ENCODE measurements at places on chromosomes 3 and 15. TPM values are rescaled to one million over a fixed set of nuclear protein-coding genes. Genes with fewer than 3 reads are reported as not detected.
A peak's percentile ranks its signal among the peaks of the same experiment; 100 is the strongest.

DNA sequence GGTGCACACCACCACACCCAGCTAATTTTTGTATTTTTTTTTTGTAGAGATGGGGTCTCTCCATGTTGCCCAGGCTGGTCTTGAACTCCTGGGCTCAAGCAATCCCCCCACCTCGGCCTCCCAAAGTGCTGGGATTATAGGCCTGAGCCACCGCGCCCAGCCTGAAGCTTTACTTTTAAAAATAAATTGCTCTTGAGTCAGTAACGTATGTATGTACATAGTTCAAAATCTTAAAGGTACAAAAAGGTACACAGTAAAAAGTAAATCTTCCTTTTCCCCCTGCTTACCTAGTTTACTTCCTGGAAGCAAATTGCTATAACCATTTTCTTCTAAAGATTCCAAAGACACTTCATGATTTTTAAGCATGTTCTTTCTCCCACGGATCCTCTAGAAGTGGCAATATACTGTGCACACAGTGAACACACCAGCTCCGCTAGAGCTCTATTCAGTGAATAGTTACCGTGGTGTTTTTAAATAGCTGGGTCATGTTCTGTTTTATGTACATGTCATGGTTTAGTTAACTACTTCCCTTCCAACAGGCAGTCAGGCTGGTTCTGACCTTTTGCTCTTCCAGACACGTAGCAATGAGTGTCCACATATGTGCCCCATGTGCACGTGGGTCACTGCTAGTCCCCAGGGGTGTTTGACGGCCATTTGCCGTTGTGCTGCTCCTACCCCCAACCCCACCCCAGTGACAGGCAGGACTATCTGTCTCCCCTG, 82.1 kb downstream of the EEFSEC start:
- DNase-seq = no peak

DNA sequence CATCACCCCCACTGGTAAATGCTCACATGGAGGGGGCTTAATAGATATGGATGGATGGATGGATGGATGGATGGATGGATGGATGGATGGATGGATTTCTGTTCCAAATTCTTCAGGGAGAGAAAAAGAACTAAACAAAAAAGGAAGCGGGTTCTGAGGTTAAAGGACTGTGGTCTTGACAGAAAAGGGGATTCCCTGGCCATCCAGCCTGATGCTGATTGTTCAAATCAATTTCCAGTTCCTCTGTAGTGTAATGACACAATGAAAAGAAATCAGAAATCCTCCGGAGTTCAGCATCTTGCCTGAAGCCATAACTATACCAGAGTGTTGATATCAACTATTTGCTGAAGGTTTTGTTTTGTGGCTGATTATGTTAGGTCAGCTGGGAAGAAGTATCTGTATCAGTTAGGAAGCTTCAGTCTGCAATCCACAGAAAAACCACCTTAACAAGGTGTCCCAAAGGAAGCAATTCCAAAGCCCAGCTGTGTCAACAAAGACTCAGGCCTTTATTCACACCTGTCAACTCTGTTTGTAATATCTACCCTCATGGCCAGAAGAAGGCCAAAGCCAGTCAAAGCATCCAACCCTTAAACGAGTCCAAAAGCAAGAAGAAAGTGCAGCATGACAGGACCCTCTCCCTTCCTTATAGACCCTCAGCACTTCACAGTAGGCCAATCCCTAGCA, 24.5 kb upstream of the RASA2 start:
- no peak for DNase-seq

- no peak for DNase-seq
Measured at GRCh38 chr3:148319161-148319915, 378.4 kb upstream of the AGTR1 start.

DNA sequence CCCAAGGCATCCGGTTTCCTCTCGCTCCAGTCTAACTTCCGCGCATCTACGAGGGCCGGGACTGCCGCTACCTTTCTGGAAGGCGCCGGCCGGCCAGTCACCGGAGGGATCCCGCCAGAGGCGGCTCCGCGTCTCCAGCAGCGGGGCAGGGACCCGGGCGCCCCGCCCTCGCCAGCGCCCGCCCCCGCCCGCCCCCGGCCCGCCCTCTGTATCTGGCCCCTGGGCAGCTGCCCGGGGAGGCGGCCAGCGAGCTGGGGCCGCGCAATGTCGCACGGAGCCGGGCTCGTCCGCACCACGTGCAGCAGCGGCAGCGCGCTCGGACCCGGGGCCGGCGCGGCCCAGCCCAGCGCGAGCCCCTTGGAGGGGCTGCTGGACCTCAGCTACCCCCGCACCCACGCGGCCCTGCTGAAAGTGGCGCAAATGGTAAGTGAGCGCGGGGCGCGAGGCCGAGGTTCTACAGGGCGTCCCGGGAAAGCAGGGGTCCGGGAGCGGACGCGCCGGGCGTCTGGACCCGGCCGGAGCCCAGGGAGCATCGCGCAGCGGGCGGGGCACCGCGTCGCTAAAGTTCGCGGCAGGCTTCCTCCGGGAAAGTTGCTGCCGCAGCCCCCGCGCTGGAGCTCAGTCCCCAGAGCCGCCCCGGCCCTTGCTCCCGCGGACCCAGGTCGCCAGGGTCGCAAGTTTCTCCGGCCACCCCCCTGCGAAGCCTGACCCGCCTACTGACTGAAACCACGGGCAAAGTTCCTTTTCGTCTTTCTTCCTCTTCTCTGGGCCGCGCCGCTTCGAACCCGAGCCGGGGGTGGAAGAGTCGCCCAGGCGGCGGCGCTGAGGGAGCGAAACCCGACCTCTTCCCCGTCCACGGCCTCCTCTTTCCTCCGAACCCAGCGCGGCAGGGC, at the start of gene CMTM7:
Gene CMTM7 (plus strand): TSS at position 211 of the 893 bp plus-strand sequence. CDS start 54 bp downstream, at position 265.
- no peak for DNase-seq

- DNase-seq = no peak
Measured at GRCh38 chr3:52479877-52480575, 15.1 kb upstream of the STAB1 start.

DNA sequence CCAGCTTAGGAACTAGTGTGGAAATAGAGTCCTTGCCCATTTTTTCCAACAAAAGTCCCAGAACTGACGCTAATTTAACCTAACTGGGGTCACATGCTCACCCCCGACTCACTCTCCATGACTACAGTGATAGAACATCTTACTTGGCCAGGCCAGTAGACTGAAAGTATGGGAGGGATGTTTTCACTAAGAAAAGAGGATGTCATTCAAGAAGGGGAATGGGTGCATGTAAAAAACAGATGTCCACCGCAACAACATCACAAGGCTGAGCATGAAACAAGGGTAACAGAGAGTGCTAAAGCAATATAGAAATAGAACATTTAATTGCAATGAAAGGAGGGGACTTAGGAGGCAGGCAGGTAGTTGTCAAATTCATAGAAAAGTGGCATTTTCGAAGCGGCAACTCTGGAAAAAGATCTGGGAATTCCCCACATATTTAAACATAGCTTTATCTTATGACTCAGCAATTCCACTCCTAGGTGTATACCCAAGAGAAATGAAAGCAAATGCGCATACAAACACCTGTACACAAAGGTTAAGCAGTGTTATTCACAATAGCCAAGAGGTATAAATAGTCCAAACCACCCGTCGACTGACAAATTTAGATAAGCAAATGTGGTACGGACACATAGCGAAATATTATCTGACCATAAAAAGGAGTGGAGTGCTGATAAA, 41.1 kb upstream of the UBE2E2 start:
- no peak for DNase-seq

GRCh38 chr15:58517252-58517681, 85.5 kb downstream of the LIPC start:
- DNase-seq = no peak

DNA sequence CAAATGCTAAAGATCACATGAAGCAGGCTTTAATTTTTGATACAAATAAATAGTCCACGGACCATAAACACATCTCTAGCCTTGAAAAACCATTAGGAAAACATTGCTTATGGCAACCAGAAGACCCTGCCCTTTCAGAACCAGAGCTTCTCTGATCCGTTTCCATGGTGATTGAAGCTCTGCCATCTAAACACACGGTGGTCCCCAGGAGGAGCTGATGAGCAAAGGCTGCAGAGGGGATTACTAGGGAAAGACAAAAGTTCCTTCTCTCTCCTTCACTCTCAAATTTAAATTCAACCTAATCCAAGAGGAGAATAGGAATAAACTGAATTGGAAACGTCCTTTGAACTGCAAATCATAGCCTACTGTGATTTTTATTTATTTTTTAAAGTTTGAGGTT, 122.0 kb upstream of the ATP10A start:
- DNase-seq = no peak

GRCh38 chr3:49013113-49013737, 5.2 kb downstream of the DALRD3 start:
- DNase-seq = no peak

DNA sequence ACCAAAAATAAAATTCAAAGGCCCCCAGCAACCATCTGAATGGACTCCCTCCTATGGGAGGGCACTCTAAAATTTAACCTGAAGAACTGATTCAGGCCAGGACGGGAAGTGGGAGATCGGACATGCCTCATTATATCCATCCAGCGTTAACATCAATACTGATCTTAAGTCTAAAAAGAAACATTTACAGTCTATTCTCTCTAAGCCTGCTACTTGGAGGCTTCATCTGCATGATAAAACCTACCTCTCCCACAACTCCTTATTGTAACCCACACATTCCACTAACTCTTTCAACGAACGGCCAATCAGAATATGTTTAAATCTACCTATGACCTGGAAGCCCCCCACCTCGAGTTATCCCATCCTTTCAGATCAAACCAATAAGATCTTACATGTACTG, 68.4 kb downstream of the HERC1 start:
- no peak for DNase-seq

DNA sequence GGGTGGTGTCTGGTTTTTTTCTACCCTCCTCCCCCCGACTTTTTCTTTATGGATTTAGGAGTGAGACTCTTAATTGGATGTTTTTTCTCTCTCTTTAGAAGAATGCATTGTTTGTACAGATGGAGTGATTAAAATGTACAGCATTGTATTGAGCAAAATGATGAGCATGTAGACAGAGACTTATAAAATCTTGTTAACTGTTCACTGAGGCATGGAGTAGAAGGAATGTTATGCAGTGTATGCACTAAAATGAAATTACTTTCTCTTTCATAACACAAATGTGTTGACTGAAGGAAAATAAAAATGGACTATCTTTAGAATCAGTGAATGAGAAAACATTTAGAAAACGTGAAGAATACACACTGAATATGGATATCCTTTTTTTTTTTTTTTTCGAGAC, 39.8 kb downstream of the ZFAND6 start:
- DNase-seq = no peak

- DNase-seq = no peak
Measured at GRCh38 chr3:56339671-56340070, 128.6 kb downstream of the ERC2 start.

GRCh38 chr3:31354373-31354772, 178.4 kb upstream of the STT3B start:
- no peak for DNase-seq

GRCh38 chr15:51776952-51777569, 25.7 kb downstream of the TMOD2 start:
- DNase-seq = peak; percentile 31

GRCh38 chr15:64024172-64025050, 21.9 kb downstream of the DAPK2 start:
- DNase-seq = no peak

DNA sequence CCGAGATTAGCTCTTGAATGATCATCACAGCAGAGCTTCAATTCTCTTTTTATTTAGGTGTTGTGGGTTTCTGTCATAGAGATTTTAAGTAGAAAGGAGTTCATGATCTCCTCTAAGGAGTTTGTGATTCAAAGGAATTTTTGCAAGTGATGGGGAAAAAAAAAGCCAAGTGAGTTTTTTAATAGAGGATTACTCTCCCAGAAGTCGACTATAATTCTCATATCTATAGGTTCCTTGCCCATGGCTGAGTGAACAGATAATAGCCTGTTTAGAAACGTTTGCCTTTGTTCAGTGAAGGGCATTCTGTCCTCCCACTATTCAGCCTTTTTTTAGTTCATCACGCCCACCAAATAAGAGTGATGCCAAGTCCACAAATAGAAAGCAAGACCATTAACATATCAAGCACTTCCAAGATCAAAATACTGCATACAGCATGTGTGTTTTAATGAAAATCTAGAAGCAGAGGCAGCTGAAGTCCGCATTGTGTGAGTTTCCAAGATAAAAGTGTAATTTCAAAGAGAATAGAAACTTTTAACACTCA, 398.4 kb upstream of the CNTN3 start:
- DNase-seq = no peak

DNA sequence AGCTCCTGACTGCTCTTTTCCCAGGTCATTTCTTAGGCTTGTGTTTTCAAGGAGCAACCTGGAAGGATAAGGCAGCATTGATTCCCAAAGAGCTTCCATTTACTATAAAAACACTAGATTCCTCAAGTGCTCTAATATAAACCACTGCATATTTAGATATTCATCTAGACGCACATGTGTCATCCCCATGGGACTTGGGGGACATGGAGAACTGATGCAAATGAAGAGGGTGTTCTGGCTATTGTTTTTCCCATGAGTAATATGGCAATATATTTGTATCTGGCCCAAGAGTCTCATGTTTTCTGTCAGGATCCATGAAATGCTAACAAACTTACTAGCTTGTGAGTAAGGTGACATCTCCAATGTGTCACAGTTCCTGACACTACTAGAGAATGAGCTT, 31.3 kb downstream of the HACD2 start:
- DNase-seq = no peak

The LOXL1 gene
- 81.3 TPM for total RNA-seq

The KAT2B gene
- 2.2 TPM for total RNA-seq

The ILDR1 gene
- total RNA-seq = 3.7 TPM

Data from kidney epithelial cell (primary cell).